ENCODE measurements at places on chromosomes 11 and 22.

DNA sequence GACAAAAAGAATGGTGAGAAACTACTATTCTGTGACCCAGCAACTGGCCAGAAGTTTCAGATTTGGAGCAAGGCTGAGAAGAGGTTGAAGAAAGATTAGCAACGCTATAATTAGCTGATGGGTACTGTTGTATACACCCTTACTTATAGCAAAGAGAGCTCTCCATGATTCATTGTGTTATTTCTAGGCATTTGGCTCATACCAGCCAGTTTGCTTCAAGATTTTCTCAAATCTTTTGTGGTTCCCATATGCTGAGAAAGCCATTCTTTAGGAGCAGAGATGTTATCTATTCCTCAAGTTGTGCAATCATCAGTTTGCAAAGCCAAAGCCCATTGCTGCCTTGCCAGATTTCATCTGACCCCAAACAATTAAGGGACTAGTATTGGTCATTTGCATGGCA, 179.4 kb downstream of the ETS1 start:
- no peak for DNase-seq

- DNase-seq: no peak
Measured at GRCh38 chr11:35288309-35288708, 131.0 kb downstream of the SLC1A2 start.

DNA sequence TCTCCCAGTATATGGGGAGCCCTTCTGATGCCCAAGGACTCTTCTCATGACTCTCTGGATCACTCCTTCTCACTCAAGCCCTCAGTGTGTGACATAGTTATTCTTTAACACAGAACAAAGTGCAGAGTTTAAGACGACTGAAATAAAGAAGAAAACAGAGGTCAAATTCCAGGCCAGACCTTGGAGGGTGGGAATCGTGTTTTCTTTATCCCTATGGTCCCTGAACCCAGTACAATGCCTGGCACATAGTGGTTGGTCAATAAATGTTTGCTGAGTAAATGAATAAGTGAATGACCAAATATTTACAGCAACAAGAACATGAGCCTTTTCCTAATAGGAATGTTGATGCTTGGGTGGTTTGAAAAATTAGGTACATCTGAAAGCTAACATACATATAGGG, 28.8 kb downstream of the VSTM5 start:
- no peak for DNase-seq

GRCh38 chr11:112361396-112361795, 100.7 kb upstream of the PLET1 start:
- DNase-seq: no peak

DNA sequence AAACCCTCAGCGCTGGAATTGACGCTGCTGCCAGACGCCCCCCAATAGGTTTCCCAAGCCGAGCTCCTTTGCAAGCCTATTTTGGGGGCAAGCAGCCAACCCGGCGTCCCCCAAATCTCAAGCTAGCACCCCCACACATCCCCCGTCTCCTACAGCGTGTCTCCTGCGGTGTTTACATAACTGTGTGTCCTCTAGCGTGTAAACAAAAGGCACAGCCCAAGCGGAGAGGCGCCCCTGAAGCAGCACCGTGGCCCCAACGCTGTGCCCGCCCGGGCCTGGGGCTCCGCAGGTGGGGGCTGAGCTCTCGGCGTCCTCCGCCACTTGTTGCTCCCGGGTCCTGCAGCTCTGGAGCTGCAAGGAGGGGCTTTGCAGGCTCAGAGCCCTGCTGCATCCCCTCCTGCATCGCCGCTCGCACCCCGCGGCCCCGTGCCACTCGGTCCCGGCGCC, 1.6 kb downstream of the CADM1 start:
- no peak for DNase-seq

GRCh38 chr11:116960930-116961329, 123.5 kb upstream of the APOA1 start:
- no peak for DNase-seq

- DNase-seq: no peak
Measured at GRCh38 chr22:19514831-19515565, 9.2 kb downstream of the CLDN5 start.

- DNase-seq: no peak
Measured at GRCh38 chr22:19719050-19719482, 4.3 kb upstream of the GP1BB start.

DNA sequence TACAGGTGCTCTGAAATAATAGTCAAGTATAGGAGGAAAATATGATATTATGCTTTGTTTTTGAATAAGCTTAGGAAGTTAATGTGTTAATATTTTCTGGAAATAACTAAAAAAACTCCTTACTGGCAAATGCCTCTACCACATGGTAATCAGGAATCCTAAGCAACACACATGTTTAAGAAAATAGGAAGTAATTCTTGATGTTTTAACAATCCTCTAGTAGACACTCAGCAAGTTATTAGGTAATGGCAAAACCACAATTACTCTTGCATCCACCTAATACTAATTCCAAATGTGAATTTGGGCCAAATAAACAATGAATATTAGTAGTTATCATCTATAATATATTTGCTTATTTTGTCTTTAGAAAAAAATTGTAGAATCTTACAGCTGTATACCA, 53.6 kb downstream of the SLC35F2 start:
- DNase-seq: no peak

- no peak for DNase-seq
Measured at GRCh38 chr22:28151151-28151816, 232.2 kb upstream of the PITPNB start.

DNA sequence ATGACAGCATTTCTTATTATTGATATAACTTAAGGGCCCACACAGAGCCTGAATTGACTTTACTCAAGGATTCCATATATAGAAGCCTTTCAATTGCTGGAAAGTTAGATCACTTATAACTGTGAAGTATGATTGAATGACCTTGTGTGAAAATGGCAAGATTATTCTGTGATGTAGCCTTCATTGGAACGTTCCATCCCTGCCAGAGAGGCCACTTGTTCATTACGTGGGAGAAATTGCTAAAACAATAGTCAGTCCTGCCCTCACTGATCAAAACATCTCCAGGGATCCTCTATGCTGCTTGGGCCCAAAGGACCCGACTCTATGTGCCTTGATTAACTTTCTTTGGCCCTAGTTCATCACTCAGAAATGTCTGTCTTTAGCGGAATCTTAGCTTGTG, 159.5 kb upstream of the BLID start:
- DNase-seq: no peak

GRCh38 chr11:19674836-19675235, 37.8 kb upstream of the NAV2 start:
- no peak for DNase-seq

GRCh38 chr11:16860617-16861016, 122.2 kb downstream of the C11orf58 start:
- DNase-seq: no peak

DNA sequence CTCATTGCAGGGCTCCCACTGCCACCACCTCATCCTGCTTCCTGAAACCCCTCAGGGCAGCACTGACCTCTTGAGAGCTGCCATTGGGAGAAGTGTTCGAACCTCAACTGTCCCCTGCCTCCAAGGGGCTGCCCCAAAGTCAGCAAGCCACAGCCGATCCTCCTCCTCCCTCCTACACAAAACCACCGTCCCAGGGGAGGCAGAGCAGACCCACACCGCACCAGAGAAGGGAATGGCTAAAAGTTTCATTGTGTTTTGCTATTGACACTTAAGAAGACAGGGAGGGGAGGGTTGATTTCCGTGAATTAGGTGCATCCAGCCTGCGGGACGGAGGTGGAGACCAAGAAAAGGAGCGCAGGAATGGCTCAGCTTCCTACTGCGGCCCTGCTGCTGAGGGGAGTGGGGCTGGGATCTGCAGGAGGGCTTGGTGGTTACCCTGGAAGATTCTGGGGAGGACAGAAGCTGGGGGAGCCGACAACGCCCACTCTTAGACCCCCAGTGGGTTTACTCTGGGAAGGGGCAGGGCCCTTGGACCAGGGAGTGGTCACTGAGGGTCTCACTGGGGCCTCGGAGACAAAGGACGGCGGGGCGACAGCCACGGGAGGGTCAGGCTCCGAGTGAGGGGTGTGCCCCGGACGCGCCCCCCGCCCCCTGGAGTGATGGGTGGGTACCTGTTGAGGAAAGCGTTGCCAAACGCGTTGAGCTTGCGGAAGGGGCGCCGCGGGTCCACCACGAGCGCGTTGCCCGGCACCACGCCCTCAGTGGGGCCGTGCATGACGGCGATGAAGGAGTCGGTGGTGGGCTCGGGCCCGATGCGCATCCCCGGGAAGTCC, 815 bp downstream of the EHD1 start:
- DNase-seq: no peak

DNA sequence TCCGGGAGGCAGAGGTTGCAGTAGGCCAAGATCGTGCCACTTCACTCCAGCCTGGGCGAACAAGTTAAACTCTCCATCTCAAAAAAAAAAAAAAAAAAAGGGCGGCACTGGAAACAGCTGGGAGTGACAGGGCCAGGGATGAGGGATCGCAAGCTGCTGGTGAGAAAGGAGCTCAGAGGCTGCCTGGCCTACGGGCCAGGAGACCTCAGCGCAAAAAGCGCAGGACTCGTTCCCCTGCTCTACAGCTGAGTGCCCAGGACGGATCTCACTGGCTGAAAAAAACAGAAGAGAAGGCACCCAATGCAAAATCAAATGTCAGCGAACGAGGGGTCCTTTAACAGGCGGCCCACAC, 650 bp upstream of the NUP50 start:
- peak; percentile 11 for DNase-seq

DNA sequence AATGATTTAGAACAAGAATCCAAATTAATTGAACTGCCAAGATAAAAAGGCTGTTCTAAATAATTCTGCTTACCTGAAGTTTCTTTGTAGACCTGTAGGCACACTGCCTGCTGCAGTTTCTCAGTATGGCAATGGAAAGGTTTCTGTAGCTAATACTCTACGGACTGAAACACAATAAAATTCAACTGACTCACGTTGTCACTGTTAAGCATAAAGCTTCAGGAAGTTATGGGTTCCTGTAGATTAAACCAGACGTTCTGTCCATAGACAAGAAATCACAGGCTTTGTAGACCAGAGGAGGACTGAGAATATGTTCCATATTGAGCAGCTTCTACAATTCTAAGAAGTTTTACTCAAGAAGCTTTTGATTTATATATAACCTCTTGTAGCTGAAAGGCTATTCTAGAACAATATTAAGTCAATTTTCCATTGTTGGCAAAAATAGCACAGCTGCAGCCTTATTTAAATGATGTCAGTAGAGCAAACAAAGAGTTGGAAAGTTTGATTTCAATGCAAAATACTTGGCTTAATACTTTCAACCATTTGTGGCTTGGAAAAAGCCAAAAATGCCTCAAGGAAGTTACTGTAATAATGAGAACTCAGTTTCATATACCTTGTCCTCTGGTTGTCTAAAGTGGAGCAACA, at the start of gene GLYATL2:
TSS of gene GLYATL2 (minus strand) at position 344 of the 645 bp plus-strand sequence. CDS start 5,092 bp downstream, outside the sequence.
- DNase-seq: no peak

GRCh38 chr22:37848587-37849088, 581 bp upstream of the EIF3L start:
- DNase-seq: no peak

GRCh38 chr11:96228473-96228891, 114.5 kb downstream of the MAML2 start:
- DNase-seq: no peak

- peak; percentile 40 for DNase-seq
Measured at GRCh38 chr11:114036147-114036811, 23.2 kb upstream of the ZBTB16 start.

DNA sequence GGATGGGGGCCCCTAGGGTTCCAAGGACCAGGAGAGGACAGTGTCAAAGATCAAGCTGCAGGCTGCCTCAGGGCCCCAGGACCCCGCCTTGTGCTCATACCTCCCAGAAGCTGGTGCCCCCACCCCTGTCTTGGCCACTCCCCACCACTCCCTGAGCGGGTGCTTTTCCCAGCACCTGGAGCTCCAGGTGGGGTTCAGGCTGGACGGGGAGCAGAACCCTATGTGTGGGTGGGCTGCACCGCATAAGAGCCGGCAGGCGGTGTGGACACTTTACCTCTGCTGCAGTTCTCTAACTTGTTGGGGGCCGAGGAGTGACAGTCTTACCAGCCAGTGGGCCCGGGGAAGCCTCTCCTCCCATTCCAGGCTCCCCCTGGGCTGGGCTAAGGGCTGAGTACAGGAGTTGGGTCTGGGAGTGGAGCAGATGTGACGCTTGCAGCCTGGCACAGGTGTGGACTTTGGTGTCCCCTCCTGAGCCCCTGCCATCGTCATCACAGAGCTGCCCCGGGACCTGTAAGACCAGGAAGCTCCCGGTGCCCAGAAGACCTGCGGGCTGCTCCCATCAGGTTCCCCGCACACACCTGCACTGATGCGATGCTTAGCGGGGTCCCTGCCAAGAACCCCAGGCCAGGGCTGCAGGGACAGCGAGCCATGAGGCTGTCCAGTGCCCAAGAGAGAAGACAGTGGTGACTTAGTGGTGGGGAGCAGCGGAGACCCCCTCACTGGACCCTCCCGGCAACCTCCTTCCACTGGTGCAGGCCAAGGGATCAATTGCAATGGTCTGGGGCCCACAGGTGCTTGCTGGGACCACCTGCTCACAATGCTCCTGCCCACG, 674.5 kb downstream of the BRD1 start:
- DNase-seq: no peak

DNA sequence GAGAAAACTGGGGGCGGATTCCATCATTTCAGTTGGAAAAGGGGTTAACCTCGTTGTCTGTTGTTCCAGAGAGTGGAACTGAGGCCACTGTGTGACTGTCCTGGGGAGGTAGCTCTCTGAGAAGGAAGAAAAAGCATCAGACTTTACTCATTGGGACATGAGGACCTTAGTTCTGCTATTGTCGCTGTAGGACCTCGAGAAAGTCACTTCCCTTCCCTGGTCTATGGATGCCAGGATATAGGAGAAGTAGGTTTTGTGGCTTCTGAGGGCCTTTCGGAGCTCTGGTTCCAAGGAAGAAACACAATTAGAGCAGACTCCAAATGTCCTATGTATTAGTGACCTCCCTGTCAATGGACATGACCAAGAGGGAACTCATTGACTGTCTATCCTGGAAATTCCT, 6.2 kb downstream of the MYO18B start:
- DNase-seq: no peak

GRCh38 chr22:38881464-38881871, 9.5 kb upstream of the CBX6 start:
- no peak for DNase-seq

DNA sequence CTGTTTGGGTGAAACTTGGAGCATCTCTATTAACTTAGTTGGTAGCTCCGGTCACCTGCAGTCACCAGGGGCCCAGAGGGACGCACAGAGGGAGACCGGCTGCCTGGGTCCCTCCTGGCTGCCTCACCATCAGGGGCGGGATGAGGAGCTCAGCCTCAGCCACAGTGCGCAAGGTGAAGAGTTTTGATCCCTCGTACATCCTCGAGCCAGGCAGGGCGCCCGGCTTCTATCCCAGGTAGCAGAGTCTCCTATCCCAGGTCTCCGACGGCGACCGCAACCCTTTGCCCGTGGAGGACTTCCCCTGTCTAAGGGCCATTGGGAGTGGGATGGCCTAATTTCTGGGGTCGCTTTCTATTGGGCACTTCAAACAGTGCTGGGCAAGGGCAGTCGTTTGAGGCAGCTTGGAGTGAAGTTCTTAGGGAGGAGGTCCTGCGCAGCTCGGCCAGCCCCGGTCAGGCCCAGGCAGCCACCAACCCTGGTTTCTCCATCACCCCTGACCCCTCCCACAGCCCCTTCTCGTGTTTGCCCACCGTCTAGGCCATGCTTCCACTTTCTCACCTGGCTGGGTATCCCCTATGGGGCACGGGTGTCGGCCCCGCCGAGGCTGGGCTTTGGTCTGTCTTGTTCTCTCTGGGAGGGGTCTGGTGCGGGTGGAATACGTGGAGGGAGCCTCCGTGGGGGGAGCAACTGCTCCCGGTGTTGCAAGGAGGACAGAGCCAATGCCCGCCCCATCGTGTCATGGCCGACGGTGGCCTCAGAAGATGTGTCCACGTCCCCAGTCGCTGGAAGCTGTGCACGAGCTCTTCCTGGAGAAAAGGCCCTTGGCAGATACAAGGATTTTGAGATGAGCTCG, 3.6 kb upstream of the MRGPRG start:
- no peak for DNase-seq

GRCh38 chr22:29481265-29482000, 1.4 kb downstream of the NEFH start:
- no peak for DNase-seq
